AG04449 (cell line): ENCODE measurements at places on chromosomes 12 and 14.
A peak's percentile ranks its signal among the peaks of the same experiment; 100 is the strongest.

DNA sequence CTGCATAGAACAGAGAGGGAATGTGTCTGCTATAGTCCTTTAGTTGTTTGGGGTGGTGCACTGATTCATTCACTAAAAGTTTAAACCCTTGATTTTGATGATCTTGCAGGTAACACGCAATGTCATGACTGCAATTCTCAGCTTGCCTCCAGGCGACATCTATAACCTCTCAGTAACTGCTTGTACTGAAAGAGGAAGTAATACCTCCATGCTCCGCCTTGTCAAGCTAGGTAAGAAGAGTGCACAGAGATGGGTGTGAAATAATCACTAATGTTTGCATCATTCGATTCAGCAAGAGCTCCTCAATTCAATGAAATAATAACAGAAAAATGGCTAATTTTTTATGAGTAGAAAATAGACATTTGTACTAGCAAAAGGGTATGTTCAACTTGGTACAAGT is 203.7 kb downstream of the PTPRO start:
- DNase-seq = no peak

DNA sequence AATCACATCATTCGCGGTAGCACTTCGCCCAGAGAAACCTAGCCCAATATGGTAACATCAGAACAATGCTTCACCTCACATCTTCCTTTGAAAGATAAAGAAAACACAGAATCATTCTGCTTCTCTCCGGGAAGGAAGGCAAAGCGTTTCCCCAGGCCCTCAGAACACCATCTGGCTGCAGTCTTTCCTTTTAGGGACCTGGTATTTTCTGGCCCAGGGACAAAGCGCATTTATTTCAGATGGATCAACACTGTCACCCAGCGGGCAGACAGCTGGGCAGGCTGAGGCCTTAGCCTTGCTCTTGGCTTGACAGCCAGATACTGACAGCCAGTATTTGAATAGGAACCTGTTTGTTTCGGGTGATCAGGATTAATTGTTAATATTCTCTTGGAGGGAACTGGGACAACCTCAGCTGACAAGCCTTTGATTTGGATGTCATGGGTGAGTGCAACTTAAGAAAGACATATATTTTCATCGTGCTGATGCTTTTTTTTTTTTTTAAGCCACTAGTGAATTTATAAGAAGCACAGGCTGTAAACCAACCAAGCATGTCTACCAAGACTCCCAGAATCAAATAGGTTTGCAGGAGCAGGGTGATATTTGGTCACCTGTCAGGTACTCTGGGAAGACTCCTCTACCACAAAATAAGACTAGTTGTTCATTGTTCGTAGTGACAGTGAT is 118.9 kb downstream of the VEZT start:
- DNase-seq = peak; percentile 46

DNA sequence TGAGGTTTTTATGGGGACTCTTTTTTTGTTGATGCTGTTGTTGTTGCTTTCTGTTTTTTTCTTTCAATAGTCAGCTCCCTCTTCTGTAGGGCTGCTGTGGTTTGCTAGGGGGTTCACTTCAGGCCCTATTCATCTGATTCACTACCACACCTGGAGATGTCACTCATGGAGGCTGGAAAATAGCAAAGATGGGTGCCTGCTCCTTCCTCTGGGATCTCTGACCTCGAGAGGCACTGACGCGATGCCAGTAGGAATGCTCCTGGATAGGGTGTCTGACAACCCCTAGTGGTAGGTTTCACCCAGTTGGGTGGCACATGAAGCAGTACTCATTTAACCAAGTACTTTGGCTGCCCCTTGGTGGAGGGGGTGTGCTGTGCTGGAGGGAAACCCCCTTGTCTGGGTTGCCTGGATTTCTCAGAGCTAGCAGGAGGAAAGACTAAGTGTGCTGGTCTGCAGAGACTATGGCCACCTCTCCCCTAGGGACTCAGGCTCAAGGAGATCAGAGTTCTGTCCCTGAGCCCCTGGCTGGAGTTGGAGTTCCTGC is 745.5 kb downstream of the TMTC2 start:
- DNase-seq = no peak

- DNase-seq = no peak
Observed at GRCh38 chr12:102507301-102507700, 26.9 kb upstream of the IGF1 start.

DNA sequence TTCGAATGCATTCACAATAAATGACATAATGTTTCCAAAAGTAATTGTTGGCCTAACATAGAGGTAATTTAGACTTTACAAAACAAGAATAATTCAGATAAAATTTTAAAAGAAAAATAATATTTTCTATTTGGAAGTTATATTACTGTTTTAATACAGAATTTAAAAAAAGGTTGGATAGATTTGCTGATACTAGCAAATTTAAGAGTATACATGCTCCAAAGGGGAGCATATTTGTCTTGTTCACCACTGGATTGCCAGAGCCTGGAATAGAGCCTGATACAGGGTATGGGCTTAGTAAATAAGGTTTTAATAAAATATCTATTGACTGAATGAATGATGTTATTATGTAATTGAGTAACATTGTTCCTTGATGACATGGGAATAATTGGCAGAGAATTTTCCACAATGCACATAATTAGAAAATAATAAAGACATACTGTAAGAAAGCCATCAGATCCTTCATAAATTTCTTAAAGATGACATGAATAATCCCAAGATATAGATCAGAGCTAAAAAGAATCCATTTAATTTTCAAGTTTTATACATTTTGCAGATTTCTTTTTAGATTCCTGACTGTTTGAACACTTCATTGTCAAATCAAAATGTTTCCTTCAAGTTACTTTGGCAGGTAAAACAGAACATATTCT is 305.3 kb downstream of the SLC6A15 start:
- no peak for DNase-seq

- DNase-seq = no peak
Observed at GRCh38 chr14:29576927-29577326, 350.7 kb downstream of the PRKD1 start.

DNA sequence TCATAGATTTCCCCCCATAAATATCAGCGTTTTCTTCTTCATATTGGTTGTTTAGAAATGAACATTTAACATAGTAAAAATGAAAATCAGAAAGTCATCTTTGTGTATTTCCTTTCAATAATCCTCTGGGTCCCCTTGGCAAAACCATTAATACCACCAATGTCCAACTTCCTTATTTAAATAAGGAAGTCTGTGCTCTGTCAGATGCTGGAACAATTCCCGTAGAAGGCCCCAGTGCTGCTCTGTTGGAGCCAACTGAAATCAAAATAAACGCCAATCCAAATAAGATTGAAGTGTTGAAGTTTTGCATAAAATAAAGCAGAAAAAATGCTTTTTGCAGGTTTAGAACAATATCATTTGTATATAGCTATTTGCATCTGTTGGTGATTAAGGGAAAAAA is 93.1 kb downstream of the PPM1H start:
- no peak for DNase-seq

DNA sequence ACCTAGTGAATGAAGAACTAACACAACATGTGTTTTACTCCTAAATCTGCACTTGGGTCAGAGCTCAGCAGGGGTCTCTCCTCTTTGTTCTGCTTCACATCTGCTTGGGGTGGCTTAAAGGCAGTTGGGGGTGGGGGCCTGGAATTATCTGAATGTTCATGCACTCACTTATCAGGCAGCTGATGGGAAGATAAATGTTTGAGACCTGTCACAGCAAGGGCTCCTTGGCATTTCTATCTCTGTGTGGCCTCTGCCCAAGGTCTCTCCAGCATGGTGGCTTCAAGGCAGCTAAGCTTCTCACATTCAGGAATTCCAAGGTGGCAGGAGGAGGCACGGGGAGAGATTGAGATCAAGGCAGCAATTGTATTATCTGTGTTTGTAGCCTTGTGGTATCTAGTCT is 6.4 kb upstream of the HMGA2 start:
- no peak for DNase-seq

DNA sequence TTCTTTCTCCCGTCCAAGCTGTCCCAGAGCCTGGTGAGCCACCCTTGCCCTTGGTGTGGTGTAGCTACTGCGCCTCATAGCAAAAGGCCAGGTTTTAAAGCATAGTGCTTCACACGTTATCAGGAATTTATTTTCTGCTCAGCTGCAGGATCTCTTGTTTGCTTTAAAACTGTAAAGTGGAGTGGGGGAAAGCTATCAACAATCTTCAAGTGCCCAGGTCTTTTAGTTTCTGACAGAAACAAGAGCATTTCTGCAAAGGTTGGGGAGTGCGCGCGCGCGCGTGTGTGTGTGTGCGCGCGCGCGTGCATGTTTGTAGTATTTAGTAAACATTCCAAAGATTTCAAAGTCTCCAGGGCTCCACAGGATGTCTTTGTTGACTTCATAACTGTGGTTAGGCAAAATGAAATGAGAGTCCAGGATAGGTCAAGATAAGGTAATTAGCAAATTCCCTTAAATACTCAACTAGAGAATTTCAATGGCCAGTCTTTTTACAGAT is 45.5 kb downstream of the EML1 start:
- no peak for DNase-seq

DNA sequence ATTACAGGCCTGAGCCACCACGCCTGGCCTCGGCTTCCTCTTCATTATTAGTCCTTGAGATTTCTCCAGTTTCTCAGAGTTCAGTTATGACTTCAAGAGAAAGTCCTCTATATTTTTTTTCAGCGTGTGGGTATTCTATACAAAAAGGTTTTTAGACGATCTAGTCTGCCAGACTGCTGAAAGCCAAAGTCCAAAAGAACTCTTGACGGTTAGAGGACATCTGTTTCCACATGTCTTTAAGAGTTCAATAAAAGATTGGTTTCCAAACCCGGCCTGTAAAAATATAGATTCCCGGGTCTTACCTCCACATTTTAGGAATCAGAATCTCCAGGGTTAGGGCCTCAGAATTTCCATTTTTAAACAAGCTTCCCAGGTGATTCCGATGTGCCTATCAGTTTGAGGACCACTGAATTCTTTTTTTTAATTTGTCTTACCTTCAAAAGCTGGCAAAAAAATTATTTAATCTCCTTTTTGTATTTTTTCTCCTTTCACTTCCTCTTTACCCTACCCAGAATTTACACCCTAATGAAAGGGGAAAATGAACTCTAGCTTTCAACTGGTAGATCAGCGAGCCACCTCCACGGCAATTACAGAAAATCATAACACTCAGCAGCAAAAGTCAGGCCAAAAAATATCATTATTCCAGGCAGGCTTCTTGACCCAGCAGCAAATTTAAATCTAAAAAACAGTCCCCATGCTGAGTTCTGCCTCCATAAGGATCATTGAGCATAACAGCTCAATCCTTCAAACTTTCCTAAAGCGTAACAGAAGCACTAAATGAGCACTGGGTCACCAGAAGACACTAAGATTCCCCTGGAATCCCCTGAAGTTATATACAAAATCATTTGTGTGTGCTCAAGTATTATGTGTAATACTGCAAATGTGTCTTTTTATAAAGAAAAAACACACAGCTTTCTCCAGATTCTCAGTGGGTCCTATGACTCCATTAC is 8.7 kb downstream of the NT5DC3 start:
- DNase-seq = no peak

GRCh38 chr12:126480451-126480850 is 1415.2 kb downstream of the AACS start:
- DNase-seq = no peak

- no peak for DNase-seq
Observed at GRCh38 chr12:93465841-93466240, 1.5 kb upstream of the MRPL42 start.

- no peak for DNase-seq
Observed at GRCh38 chr14:93686268-93686667, 102.0 kb downstream of the PRIMA1 start.

- DNase-seq = no peak
Observed at GRCh38 chr12:121713793-121714192, 1.2 kb downstream of the TMEM120B start.

DNA sequence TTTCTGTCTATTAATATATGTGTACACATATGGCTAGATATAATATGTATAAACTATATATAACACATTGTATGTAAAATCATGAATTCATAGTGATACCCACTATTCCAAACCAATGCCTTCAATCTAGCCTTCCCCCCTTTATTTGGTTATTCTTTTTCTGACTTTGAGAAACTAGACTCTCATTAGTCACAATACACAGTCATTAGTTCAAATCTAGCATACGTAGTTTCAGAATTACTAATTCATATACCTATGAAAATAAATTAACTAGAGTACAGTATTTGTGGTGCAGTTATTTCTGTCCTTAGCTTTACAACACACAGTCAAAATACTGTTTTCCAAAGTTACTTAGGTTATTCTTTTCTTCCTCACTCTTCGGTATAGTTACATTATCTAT is 268.2 kb downstream of the DPF3 start:
- DNase-seq = no peak

GRCh38 chr14:81205639-81206038 is 15.1 kb downstream of the GTF2A1 start:
- DNase-seq = no peak

- no peak for DNase-seq
Observed at GRCh38 chr14:102278631-102278935, 26.4 kb downstream of the MOK start.

GRCh38 chr14:95516554-95517181 is at the start of gene SYNE3:
Gene SYNE3, minus strand, starts transcription at chr14:95516650. Its CDS starts 40,829 bp downstream, at chr14:95475821.
- DNase-seq = no peak

GRCh38 chr12:114926341-114926740 is 242.4 kb upstream of the TBX3 start:
- no peak for DNase-seq

- DNase-seq = no peak
Observed at GRCh38 chr12:2443776-2444175, 351.0 kb upstream of the FKBP4 start.

GRCh38 chr14:56885825-56886224 is 75.5 kb upstream of the OTX2 start:
- DNase-seq = no peak

GRCh38 chr14:99038431-99038820 is 233.6 kb downstream of the BCL11B start:
- peak; percentile 19 for DNase-seq

DNA sequence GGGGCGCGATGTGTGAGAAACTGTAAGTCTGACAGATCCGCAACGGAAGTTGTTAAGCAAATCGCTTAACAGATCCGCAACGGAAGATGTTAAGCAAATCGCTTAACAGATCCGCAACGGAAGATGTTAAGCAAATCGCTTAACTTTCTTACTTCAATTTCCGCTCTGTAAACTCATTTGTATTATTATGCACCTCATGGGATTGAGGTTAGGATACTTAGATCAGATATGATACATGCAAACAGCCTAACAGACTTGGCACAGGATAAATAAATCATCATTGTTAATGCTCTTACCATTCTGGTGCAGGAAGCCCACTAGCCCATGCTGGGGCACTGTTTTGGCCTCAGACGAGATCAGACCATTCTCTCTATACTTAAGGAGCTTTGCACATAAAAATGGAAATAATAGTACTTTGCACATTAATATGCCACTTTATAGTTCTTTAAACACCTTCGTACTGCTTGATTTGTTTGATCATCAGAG is 399 bp downstream of the NCAPD2 start:
- no peak for DNase-seq

DNA sequence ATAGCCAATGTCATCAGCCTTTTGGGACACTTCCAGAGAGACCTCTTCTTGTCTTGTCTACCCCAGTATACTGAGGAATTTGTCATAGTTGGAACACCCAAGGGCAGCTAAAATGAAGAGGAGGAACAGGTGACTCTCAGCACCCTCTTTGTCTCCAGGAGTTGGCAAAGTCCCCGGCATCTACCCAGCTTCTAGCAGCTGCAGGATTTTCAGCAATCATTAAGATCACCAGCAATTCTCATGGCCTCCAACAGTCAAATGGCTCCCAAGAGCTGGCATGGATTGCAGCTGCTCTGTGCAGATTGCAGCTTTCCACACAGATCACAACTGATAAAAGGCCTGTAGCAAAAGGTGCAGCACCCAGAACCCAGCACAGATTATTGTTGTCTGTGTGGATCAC is 32.9 kb downstream of the RERGL start:
- DNase-seq = no peak

GRCh38 chr12:93297536-93297935 is 80.2 kb upstream of the NUDT4 start:
- no peak for DNase-seq

- no peak for DNase-seq
Observed at GRCh38 chr14:51157012-51157411, 62.1 kb upstream of the TRIM9 start.
